ENCODE measurements at places on chromosomes 2 and 18.

DNA sequence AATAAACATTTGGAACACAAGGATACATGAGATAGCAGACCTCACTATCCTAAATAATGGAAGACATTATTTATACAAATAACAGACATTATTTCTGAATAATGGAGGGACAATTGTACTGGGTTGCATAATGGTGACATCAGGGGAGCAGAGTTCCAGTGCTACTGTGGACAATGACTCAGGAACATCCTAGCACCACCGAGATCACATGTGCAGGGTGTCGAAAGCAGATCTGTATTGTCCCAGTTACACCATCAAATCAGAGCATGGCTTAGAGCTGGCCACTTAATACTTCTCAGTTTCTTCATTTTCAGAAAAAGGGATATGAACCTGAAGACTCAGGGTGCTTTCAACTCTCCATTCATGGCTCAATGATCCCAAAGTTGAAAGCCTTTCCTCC, 249.1 kb upstream of the RBMS1 start:
- DNase-seq, result no peak

DNA sequence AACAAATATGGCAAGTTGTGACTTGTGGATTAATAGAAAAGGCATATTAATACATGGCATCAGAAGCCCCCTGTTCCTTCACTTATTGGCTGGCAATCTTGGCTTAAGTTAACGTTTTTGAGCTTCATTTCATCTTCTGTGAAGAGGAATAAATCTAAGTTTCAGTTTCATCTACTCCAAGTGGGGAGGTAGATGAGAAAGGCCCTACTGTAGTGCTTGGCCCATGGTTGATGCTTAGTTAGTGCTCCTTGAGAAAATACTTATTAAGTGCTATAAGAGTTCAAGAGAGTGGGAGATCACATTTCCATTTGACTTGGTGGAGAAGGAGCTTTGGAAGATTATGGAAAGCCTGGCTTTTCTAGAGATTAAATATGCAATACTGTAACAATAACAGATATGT, 244.3 kb downstream of the BABAM2 start:
- DNase-seq, result no peak

DNA sequence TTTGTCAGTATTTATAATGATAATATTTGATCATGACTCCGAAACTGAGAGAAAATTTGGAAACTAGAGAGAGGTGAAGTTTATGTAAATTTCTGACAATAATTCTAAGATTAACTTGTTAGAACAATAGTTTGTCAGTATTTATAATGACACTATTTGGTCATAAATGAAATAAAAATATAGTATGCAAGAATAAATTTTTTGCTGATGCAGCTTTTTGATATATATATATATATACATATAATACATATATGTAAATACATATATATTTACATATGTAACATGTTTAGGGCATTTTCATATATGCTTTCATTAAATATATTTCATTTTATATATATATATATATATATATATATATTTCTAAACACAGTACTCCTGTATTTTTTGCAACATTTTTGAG, 1158.1 kb downstream of the LRP1B start:
- DNase-seq, result no peak

DNA sequence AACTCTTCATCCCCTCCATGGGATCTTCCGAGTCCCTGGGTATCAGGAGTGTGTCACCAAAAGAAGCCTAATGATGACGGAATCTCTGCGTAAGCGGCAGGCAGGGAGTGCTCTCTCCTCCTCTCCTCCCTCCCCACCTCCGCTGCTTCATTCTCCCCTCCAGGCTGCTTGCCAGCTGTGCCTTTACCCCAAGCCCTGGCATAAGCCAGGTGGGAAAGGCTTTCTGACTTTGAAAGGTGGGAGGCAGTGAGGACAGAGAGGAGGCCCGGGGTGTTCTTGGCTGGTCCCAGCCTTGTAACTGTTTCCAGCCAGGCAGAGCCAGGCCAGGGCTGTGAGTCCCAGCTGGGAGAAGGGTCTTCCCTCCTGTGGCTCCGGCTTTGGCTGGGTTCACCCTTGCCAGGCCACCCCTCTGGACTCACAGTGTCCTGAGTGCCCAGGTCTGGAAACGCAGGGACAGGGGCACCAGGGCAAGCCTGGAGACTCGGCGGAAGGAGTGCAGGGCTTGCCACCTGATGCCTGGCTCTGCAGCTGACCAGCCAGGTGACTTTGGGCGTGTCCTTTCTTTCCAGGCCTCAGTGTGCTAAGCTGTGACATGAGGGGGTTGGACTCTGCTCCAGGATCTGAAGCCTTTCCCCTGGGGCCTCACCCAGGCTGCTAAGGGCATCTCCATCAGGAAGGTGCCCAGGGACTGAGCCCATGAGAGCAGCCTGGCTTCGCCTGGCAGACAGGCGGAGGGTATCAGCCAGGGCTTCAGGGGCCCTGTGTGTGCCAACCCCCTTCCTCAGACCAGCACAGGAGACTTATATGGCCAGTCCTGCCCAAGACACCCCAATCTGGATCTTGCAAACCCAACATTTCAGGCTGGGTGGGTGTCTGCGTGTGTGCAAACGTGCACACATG, 32.7 kb upstream of the HPCAL1 start:
- DNase-seq, result no peak

- no peak for DNase-seq
Measured at GRCh38 chr2:120437604-120438000, 91.7 kb downstream of the INHBB start.

GRCh38 chr2:65465857-65466256, 33.5 kb upstream of the SPRED2 start:
- no peak for DNase-seq

DNA sequence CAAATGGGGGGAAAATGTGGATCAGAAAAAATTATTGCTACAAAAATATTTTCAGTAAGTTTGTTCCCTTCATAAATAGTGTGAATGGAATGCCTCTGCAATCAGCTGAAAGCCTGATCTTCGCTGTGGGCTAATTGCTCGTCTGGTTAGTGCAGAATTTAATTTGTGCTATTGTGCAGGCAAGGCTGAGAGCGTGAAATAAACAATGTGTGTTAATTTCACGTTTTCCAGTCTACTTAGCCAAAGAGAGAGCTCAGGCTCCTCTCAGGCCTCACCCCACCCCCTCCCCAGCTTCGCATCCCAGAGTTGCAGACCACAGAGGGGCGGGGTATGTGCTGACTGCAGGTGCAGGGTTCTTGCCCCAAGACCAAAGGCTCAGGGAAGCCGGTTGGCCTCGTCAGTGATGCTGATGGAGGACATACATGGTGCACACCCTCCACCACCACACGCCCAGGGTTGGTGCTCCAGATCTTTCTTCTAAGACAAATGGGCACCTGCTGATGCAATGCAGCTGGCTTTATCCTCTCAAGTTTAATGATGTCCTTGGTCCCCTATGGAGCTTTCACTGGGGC, 302.6 kb upstream of the SLC14A2 start:
- no peak for DNase-seq

Measured in stimulated activated CD4-positive, alpha-beta T cell treated with anti-CD3 and anti-CD28 coated beads, Interleukin-1b, Interleukin-23, amount 100 ng/mL, for 1 hour (primary cell).